Cerebellar nuclear complex (tissue), 1 donor: ENCODE measurements at places on chromosomes 11 and 22.

GRCh38 chr11:67499808-67500483, 5.2 kb downstream of the PITPNM1 start:
- DNase-seq, result no peak

GRCh38 chr22:20131859-20132685, 468 bp downstream of the ZDHHC8 start:
- DNase-seq, result no peak

- no peak for DNase-seq
Observed at GRCh38 chr22:27186643-27187042, 529.3 kb downstream of the MIAT start.

DNA sequence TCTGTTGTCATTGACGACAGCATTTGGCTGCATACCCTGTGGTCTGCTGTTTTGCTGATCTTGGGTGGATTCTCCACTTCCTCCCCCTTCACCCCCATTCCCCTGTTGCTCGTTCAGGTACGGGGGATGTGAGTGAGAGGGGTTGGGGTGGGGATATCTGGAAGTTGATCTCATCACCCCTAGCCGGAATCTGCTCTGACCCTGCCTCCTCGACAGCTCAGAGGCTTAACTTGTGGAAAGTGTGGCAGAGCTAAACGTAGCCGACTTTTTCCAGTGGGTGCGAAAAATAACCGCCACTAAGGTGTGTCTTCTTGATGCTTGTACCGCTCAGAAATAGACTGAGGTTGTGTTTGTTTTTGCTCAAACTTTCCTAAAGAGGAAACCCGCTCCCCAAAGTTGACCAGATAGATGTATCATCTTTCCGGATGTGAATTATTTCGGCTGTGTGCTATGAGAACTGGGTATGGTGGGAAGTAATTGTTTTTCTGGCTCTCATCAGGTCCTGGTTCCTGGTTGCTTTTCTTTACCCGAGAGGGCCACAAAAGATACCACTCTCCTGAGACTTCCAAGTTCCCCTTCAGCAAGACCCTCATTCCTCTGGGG, 6.6 kb downstream of the ZBTB16 start:
- DNase-seq, result no peak

GRCh38 chr11:105490333-105490732, 119.5 kb upstream of the GRIA4 start:
- DNase-seq, result no peak
